ENCODE measurements at places on chromosomes 2 and 18.

DNA sequence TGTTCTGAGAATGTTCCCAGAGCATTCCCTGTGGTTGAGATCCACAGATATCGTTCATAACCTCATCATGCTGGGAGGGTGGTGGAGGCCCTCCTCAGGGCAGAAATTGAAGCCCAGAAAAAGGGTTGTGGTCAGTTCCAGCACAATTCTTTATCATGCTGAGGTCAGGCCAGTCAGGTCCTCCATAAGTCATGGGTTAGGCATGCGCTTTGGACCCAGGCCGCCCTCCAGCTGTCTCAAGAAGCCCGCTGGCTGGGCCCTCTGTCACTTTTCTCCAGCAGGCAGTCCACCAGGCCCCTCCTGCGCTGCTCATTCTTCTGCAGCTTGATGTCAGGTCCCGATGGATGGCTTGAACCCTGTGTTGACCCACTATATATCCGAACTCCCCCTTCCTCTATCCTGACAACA is 151.1 kb upstream of the NT5C1B start:
- no peak for DNase-seq

- DNase-seq: no peak
These were observed 84.9 kb downstream of the ICOS start for GRCh38 chr2:204021290-204022081.

GRCh38 chr18:11251229-11251890 is 102.0 kb upstream of the PIEZO2 start:
- DNase-seq: no peak

DNA sequence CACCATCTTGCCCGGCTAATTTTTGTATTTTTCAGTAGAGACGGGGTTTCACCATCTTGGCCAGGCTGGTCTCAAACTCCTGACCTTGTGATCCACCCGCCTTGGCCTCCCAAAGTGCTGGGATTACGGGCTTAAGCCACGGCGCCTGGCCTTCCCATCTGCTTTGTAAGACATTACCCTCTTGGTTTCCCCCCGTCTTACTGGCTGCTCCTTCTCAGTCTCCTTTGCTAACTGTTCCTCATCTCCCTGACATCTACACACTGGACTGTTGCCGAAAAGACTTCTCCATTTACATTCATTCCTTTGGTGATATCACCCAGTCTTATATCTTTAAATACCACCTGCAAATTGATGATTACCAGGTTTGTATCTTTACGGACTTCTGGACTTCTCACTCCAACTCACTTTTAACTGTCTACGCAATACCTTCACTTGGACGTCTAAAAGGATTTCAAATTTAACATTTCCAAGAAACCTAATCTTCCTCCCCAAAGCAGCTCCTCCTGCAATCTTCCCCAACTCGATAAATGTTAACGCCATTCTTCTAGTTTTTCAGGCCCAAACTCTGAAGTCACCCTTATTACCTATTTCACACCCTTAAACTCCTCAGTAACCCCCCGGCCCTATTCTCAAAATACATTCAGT is 37.9 kb downstream of the YES1 start:
- DNase-seq: no peak

- DNase-seq: no peak
These were observed 403.1 kb downstream of the IRS1 start for GRCh38 chr2:226396541-226396940.

DNA sequence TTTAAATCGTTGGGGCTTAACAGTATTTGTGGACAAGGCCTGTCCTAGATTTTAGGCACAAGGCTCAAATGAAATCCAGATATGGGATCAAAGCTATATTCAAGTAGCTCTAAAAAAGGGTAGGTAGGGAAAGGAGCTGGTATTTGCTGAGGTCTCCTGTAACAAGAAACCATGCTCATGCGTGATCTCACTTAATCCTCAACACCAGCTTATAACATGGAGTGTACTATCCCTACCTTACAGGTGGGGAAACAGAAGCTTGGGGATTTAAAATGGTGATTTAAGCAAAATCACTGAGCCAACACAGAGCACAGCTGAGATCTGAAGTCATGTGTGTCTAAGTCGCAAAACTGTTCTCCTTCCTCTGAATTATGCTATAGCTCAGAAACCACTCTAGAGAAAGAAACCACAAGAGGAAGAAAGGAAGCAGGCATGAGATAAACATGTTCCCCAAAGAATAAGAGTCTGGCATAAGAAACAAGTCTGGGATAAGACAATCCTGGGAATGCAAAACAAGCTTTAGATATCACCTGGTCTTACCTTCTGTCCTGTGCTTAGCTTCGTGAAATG is 43.1 kb downstream of the CYRIA start:
- no peak for DNase-seq

DNA sequence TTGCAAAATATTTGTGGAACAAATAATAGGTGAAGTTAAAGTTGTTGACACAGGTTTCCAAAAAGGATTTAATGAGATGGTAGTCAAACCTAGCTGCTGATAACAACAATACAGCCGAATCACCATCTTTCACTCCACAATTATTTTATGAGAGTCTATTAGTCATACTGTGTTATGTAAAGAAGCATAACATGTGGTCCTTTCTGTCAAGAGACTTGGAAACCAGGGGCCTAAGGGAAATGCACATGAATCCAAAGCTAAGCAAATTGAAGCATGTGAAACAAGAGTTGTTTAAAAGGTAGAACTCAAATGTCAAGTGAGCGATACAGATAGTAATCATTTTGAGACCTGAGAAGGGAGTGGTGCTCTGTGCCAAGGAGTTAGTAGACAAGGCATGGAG is 16.0 kb downstream of the CD28 start:
- no peak for DNase-seq

GRCh38 chr2:166157578-166157977 is 29.8 kb upstream of the SCN1A start:
- no peak for DNase-seq

DNA sequence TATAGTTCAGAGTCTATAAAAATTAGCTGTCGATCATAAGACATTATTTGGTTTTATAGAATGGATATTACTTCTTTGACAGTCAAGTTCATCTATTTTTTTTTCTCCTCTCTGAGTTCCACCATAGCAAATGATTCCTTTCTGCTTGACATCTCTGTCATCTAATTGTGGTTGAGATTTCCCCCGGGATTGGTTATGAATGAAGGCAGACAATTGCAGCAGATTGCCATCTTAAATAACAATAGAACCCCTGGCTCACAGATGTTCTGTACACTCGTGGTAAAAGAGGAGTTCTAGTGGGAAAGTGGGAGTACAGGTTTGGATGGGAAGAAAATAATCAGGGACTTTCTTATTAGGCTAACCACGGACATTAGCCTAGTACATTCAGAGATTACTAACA is 292.1 kb upstream of the NRXN1 start:
- DNase-seq: no peak

DNA sequence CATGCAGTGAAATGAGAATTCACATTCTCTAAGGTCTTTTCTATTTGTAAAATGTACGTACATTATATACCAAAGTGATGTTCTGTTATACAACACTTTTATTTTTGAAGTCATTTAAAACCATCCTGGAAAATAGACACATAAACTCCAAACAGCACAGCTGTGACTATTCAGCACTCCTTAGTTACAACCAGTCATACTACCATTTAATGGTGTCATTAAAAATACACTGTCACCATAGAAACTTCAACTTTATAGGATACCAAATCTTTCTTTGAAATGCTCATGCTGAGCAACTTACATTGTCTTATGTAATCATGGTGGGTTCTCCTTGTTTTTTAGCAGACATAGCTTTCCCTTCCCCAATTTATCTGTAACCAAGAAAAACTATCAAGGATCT is 85.3 kb downstream of the METTL4 start:
- DNase-seq: no peak

Measured in WTC11 (cell line).